SJSA1 (cell line): ENCODE measurements at places on chromosomes 4 and X. TPM values are rescaled to one million over a fixed set of nuclear protein-coding genes. Genes with fewer than 3 reads are reported as not detected.

DNA sequence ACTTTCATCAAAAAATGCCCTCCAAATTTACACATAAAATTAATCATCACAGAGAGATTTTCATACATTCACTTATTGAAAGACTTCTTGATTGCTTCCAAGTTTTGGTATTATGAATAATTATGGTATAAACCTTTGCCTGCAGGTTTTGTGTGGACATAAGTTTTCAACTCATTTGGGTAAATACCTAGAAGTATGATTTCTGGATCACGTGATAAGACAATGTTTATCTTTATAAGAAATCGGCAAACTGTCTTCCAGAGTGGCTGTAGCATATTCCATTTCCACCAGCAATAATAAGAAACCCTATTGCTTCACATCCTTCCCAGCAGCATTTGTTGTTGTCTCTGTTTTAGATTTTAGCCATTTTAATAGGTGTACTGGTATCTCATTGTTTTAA, 1507.0 kb upstream of the IGFBP7 start:
- DNase-seq: no peak

The CYSLTR1 gene
- total RNA-seq: 0.11 and 0.63 TPM in 2 replicates

DNA sequence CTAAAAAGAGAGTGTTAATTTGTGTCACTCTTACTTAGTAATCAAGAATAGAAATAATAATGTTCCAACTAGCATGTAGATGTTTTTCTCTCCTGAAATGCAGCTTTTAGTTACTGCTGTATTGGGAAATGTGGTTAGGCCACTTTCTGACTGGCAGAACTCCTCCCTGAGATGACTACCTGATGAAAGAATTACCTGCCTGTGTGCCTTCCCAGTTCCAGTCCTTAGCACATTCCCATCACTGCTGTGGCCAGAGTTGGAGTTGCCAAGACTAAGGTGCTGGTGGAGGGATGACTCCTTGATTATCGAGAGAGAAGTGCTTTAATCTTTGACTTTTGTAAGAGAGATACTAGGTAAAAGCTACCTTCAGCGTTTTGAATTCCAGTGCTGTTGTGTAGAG, 9.5 kb downstream of the GAB1 start:
- DNase-seq: no peak

DNA sequence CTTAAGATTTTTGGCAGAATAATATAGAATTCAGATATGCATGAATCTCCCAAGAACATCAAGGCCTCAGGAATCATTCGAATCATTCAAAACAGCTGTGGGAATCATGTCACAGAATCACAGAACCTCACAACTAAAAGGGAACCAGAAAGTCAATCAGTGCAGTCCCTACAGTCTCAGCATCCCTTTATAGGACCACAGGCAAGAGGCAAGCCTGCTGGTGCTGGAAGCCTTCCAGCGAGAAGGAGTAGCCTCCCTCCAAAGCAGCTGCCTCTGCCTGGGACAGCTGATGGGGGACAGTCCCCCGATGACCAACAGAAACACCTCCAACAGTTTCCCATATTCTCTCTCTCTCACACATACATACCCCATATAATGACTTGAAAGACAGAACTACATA, 20.7 kb downstream of the QDPR start:
- DNase-seq: no peak

- DNase-seq: no peak
These were observed 12.8 kb downstream of the TBC1D9 start for GRCh38 chr4:140743194-140743931.

The C4orf51 gene
- not detected in 2 replicates for total RNA-seq

- no peak for DNase-seq
These were observed 318.8 kb upstream of the NOCT start for GRCh38 chr4:138696771-138697170.

The PHOX2B gene
- not detected in 2 replicates for total RNA-seq

The LARP7 gene
- 42.5 and 50.0 TPM in 2 replicates for total RNA-seq

The STATH gene
- not detected in 2 replicates for total RNA-seq

DNA sequence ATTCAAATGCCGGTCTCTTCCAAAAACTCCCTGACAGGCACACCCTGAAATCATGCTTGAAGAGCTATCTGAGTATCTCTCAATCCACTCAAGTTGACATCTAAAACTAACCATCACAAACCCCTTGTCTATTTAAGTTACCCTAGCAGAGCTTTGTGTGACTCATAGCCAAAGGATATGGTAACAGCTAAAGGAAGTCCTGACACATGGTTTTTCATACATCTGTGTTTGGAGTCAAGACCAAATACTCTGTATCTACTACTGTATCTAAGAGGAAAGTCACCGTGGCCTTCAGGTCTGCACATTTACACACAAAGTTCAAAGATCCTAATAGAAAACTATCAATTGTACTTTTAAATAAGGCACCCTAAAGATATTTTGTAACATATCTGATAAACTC, 239.6 kb upstream of the VCX start:
- DNase-seq: no peak

The SERPINA7 gene
- not detected in 2 replicates for total RNA-seq

DNA sequence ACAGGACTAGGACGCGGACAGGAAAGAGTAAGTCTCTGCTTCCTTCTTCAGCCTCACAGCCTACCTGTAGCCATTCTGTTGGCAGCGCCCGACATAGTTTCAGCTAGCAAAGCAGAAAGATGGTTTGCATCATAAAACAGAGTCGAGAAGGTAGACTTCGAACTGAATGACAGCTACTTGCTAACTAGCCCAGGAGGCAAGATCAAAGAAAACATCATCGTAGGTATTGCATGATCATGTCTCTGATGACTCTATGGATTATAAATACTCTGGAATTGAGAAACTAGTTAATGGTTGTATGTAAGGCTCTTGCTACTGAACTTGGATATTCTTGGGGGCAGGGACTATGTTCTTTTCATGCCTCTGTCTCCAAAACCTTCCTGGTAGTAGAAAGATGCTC, 333.1 kb upstream of the KLF3 start:
- DNase-seq: no peak

The CNKSR2 gene
- 0.47 TPM in 1 of 2 replicates, not detected in the other for total RNA-seq

DNA sequence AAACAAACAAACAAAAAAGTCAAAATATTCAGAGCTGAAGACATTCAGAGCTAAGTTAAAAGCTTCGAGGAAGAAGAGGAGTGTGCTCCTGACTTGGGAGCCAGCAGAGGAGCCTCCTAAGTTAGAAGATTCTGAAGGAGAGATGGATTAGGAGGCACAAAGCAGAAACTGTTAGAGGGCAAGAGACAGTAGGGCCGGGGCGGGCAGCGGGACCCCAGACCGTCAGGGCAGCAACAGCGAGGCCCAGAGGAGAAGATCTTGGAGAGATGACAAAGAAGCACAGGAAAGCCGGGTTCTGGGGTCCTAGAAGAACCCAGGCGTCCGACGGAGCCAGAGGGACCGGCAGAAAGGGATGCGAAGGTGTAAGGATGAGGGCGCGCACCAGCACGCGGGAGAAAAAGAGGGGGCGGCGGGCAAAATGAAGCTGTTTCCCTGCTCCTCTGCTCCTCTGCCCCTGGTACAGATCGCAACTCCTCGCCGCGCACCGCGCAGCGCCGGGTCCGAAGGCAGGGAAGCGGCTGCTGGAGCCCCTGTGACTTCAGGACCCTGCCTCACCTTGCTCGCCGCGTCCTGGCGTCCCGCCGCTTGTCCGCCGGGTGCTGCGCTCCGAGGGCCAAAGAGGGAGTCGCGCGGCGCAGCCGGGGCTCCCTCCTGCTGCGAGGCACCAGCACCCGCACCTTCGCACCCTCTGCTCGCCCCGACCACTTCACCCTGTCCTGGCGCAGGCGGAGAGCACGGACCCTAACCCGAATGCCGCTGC, 477 bp downstream of the KLHL13 start:
- DNase-seq: no peak

DNA sequence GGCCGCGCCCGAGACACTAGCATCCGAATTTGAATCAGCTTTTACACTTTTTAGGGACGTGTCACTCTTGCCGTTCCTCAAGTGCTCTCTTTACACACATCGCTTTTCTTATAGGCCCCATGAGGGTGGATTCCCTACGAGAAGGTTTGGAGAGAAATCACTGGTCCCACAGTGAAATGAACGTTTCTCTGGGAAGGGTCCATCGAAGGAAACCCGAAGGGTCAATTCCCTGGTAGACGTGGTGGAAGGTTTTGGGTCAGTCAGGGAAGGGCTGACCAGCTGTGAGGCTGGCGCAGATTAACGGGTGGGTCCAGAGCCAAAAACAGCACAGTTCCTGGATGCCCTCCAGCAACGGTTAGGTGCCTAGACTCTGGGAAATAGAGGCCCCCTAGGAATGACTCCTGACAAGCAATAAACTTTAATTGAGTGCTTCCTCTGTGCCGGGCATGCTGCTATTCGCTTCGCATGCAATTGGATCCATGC, 35.9 kb downstream of the ETDC start:
- peak; percentile 50 for DNase-seq

The SCML1 gene
- 20.7 and 30.5 TPM in 2 replicates for total RNA-seq

The CCDC110 gene
- total RNA-seq: 0.19 and 0.71 TPM in 2 replicates

DNA sequence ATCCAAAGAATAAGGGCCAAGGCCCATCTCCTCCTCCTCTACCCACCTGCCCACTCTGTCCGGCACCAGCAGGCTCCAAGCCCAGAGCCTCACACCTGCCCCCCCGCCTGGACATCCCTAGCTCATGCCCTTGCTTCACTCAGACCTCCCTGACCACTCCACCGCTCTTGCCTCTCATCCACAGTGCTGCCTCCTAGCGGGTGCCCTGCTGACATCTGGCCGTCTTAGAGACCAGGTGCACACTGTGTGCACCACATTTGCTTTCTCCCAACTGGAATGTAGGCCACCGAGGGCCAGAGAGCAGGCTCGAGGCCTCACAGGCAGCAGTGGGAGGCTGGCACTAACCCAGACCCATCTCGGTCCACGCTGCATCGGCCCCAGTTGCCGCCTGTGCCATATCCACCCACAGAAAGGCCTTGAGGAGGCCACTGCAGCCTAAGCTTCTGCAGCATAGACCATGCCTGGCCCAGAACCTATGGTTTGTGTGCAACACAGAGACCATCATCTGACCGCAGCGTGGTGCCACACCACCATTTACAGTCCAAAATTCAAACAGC, 13.5 kb downstream of the LETM1 start:
- DNase-seq: no peak

DNA sequence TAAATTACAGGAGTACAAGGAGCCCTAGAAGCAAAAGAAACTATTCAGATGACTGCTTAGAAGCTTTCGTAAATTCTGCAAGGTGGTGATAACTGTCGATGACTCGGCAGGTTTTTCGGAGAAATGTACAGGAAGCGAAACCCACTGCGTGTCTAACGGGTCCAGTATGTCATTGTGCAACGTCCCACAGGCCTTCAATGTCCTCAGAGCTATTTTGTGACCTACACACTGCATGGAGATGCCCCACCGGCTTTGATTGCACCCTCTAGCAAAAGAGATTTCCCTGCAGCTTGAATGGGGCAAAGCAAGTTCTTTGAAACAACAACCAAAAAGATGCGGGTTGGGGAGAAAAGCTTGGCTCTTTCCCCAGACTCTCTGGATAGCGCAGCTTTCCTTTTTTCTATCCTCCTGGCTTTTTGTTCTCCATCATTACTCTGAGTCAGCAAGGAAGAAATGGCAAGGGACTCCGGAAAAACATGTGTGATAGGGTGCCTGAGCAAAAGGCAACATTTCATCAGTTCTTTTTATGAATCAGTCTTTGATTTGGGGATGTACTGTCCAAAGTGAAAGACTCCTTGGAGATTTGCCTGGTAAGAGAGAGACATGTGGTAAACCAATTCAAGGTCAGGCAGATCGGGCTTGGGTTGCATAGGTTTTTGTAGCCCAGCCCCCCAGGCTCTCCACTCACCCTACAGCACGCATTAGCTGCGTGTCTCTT, 112.0 kb upstream of the TBL1X start:
- peak; percentile 14 for DNase-seq

DNA sequence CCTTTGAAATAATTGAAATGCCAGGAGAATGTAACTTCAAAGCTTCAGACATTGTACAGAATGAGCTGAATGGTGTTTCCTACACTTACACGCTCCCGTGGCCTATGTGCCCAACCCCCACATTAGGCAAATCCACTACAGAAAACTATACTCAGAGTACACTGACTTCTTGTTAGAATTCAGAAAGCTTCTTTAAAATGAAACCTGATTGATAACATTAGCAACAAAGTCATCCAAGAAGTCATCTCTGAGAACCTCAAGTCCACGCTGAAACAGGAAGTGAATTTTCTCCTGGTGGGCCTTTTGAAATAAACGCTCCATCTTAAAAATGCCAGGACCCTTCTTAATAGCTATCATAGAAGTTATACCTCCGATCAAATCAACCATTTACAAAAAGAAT, 136.3 kb downstream of the TSPAN5 start:
- no peak for DNase-seq

GRCh38 chr4:121791481-121791880, 9.6 kb upstream of the EXOSC9 start:
- peak; percentile 74 for DNase-seq

DNA sequence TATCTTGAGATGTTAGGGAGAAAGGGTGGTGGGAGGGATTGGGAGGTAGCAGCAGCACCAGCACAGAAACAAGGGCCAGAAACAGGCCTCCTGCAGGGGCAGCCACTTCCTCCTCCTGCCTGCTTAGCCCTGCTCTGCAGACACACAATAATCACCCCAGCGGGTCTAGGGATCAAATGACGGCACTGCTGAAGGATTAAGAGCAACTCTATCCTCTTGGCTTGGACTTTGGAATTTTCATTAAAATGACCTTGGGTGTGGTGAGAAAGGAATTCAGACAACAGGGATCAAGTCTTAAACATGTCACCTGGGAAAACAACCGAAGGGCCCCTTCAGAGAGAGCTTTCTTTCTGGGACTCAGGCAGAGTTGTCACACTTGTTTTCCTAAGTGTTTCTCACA, 353.4 kb downstream of the SPRY1 start:
- no peak for DNase-seq

The PCSK1N gene
- 2.7 and 3.2 TPM in 2 replicates for total RNA-seq

The ABLIM2 gene
- 0.13 TPM in 1 of 2 replicates, not detected in the other for total RNA-seq

The CT45A3 gene
- total RNA-seq: not detected in 2 replicates

- DNase-seq: no peak
These were observed 236.4 kb downstream of the DHRSX start for GRCh38 chrX:2264179-2265030.

GRCh38 chr4:105147016-105147552, 408 bp downstream of the TET2 start:
- DNase-seq: no peak

The UGT2A1 gene
- total RNA-seq: not detected in 2 replicates

The P2RY8 gene
- not detected in 2 replicates for total RNA-seq

The DUX4 gene
- not detected in 2 replicates for total RNA-seq

GRCh38 chr4:189979196-189980047, 38.8 kb downstream of the FRG1 start:
- DNase-seq: no peak

The DNAAF6 gene
- total RNA-seq: not detected in 2 replicates

The ZMAT1 gene
- 0.08 TPM in 1 of 2 replicates, not detected in the other for total RNA-seq

GRCh38 chrX:69148946-69149345, 16.3 kb downstream of the PJA1 start:
- no peak for DNase-seq

The PDZD4 gene
- 0.09 and 0.79 TPM in 2 replicates for total RNA-seq

The SSX3 gene
- total RNA-seq: not detected in 2 replicates

The CHRDL1 gene
- 0.89 and 3.6 TPM in 2 replicates for total RNA-seq

- no peak for DNase-seq
These were observed 70.9 kb upstream of the RXFP1 start for GRCh38 chr4:158450741-158451140.

The ATP7A gene
- 20.2 and 26.5 TPM in 2 replicates for total RNA-seq

- no peak for DNase-seq
These were observed 4.1 kb downstream of the RHOXF1 start for GRCh38 chrX:120111611-120112010.

The C4orf54 gene
- 0.25 and 0.63 TPM in 2 replicates for total RNA-seq

The ATP5ME gene
- total RNA-seq: 29.9 and 87.6 TPM in 2 replicates
